NCI-H1092 (cell line): ENCODE measurements at places on chromosomes 3 and 15.
A peak's percentile ranks its signal among the peaks of the same experiment; 100 is the strongest.

- DNase-seq: no peak
Observed at GRCh38 chr3:127069814-127070440, 87.0 kb downstream of the PLXNA1 start.

DNA sequence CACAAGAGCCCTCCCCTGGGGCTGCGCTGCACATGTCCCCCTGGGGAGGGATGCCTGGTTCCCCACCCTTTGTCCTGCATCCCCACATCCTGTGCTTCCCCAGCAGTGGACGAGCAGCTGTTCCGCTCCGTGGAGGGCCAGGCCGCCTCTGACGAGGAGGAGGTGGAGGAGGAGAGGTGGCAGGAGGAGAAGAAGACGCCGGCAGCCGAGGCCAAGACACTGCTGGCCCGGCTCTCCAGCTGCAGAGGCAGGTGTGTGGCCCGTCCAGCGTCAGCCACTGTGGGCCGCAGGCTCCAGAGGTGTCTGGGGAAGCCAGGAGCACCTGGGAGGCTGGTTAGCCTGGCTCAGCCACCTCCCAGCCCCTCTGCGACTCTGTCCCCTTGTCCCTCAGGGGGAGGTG lies 27.9 kb upstream of the GP9 start:
- DNase-seq: no peak

DNA sequence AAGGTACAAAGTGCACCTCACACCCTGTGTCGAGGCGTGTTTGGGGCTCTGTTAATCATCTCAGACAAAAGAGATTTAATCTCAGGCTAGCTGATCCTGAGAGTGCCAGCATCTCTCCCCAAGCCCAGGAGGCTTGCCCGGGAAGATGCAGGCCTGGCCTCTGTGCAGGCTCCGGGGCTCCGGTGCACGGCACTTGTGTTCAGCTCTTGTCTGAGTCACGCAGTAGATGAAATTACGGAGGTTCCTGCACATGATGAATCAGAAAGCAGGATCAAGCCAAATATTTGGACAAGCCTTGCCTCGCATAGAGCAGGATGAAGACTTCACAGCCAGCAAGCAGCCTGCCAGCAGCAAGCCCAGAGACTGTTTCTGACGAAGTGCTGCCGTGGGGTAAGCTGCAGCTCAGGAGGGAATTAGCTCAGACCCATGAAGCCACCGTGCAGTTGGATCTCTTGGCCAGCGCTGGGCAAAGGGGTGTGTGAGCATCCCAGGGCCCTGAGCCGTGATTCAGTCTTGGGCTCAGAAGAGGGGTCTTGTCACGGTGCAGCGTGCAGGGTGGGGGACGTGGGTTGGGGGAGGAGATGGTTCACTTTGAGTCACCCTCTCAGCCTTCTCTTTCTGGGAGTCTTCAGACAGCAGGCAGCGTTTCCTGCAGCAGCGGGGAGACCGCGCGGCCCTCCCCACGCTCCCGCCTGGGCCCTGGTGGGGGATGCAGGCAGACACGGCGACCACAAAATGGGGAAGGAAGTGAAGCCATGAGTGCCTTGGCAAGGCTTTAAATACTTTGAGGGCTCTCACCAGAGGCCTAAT lies 89.2 kb upstream of the MEF2A start:
- no peak for DNase-seq

DNA sequence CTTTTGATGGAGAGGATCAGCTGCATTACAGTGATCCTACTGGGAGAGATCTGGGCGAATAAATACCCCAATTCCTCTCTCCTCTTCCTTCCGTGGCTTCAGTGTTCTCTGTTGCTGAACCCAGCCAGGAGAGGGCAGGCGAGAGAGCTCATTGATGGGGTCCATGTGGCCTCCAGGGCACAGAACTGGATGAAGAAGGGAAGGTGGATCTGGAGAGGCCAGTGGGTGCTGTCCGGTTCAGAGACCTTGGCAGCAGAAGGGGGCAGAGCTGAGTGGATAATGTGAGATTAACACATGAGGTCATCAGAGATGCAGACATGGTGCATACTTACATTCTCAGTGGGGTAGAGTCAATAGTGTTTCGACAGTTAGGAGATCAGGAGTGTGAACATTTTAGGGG lies 193.6 kb downstream of the CLSTN2 start:
- DNase-seq: peak; percentile 21

DNA sequence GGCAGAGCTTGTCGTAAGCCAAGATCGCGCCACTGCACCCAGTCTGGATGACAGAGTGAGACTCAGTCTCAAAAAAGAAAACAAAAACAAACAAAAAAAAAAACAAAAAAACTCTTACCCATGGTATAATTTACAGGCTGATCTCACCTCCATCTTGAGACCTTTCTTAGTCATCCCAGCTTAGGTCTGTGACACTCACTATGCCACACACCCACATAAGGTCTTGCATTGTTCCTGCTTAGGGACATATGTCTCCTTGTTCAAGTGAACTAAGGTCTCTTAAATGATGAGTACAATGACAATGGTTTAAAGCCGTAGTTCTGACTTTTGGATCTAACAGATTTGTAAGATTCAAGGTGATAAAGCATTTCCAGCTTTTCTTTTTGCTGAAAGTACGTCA lies 360.2 kb upstream of the ARHGEF26 start:
- no peak for DNase-seq

- no peak for DNase-seq
Observed at GRCh38 chr15:60781211-60781713, 302.3 kb upstream of the ICE2 start.

GRCh38 chr3:42633544-42633943 lies 20.0 kb upstream of the ZBTB47 start:
- no peak for DNase-seq

- no peak for DNase-seq
Observed at GRCh38 chr3:171763392-171763791, 46.9 kb downstream of the PLD1 start.

GRCh38 chr3:120438665-120439370 lies 12.0 kb downstream of the FSTL1 start:
- DNase-seq: no peak

DNA sequence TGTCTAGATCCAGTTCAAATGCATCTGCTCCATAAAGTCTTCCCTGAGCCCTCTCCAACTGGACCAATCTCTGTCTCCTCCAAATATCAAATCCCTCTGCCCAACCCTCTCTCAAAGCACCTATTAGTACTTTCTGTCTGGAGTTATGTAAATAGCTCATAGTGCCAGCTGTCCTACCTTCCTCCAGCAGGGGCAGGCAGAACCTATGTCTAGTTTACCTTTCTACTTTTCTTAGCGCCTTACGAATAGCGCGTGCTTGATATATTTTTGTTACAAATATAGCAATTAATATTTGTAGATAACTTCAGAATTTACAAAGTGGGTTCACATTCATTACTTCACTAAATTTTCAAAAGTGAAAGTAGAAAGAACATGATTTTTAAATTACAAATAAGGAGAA lies 14.0 kb upstream of the CCDC80 start:
- DNase-seq: no peak

GRCh38 chr3:195372220-195372619 lies 70.6 kb downstream of the ACAP2 start:
- no peak for DNase-seq

GRCh38 chr3:16101295-16102186 lies 72.9 kb upstream of the GALNT15 start:
- DNase-seq: no peak

- no peak for DNase-seq
Observed at GRCh38 chr3:41320953-41321641, 121.8 kb downstream of the CTNNB1 start.

GRCh38 chr3:123158899-123159390 lies 42.8 kb upstream of the SEC22A start:
- DNase-seq: no peak

DNA sequence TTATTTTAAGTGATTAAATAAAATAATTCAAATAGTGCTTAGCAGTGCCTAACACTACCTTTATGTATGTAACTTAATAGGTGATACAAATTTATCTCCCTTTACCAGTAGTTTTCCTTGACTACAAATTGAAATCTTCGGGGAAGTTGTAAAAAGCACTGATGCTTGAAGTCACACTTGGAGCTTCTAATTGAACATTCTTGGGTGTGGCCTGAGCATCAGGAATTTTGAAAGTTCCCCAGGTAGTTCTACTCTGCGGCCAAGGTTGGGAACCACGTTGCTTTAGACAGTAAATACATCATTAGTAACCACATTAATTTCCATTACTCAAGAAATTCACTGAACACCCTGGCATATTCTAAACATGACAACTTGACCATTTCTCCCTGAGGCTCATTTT lies 351.4 kb downstream of the CNTN6 start:
- no peak for DNase-seq

DNA sequence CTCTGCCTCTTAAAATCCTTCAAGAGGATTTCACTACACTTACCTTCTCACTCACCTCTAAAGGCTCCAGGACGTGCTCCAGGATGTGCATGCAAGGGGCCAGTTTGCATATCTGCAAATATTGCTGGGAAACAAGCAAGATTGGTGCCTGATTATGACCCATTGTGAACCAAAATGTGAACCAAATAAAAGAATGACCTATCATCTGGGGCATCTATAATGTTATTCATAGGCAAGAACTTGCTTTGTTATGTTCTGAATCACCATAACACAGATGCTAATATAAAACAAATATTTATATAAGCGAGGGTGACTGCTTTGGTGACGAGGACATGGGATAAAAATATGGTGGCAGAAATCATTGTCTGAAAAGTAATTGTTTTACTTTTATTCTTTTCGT lies 5.5 kb downstream of the IL12A start:
- no peak for DNase-seq

DNA sequence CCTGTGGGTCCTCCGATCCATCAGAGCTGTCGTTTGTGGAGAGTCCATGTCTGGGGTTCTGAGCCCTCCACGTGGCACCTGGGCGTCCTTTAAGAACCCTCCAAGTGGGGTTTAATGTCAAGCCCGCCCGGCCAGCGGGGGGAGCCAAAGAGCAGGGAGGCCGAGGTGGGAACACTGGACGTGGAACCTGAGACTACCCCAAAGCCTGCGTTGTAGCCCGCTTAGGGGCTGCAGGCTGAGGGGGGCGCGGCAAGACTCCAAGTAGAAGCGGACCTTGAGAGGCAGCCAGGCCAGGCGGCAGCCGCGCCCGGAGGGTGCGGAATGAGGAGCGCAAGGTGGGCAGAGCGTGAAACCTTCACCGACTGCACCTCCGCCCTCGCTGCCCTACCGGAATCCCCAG lies 126.2 kb upstream of the ATP10A start:
- DNase-seq: no peak

GRCh38 chr15:76936671-76937070 lies 5.1 kb downstream of the RCN2 start:
- DNase-seq: no peak

- DNase-seq: no peak
Observed at GRCh38 chr3:31953091-31953490, 28.0 kb downstream of the OSBPL10 start.
